ENCODE measurements at places on chromosomes 12 and 14. TPM values are rescaled to one million over a fixed set of nuclear protein-coding genes. Genes with fewer than 3 reads are reported as not detected.

The ACVRL1 gene
- 83.6 TPM for polyA plus RNA-seq

The MFAP5 gene
- 6.2 TPM for polyA plus RNA-seq

The PLA2G1B gene
- polyA plus RNA-seq: 7.8 TPM

The TRHDE gene
- 1.2 TPM for polyA plus RNA-seq

The KLRC1 gene
- 1.3 TPM for polyA plus RNA-seq

The NDUFA9 gene
- polyA plus RNA-seq: 52.2 TPM

The OR6C2 gene
- not detected for polyA plus RNA-seq
